ENCODE measurements at places on chromosomes 5 and 9. TPM values are rescaled to one million over a fixed set of nuclear protein-coding genes. Genes with fewer than 3 reads are reported as not detected.

CEL gene
- total RNA-seq, result 0.52 TPM

FABP6 gene
- 0.68 TPM for total RNA-seq

TMEM232 gene
- 0.10 TPM for total RNA-seq

SOX30 gene
- total RNA-seq, result not detected

PCDHB9 gene
- 0.09 TPM for total RNA-seq

SELENOP gene
- 0.37 TPM for total RNA-seq

Data from A549 treated with AZD2906 at 1 μM for 4 hours (cell line).